Suppressor macrophage (primary cell): ENCODE measurements at places on chromosomes 16 and 17.

DNA sequence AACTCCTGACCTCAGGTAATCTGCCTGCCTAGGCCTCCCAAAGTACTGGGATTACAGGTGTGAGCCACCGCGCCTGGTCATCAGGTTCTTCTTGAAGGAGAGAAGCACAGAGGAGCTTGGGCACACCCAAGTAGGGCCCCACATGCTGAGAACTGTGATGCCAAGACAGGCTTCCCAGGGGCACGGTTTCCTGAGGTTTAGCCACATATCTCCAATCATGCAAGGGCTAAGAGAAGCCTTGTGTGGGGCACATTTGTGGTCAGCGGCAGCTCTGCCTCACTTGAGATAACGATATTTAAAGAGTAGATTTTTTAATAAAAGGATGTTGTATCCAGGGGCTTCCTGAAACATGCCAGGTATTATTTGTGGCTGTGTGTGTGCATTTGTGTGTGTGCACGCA is 46.9 kb downstream of the CUEDC1 start:
- DNase-seq = no peak

DNA sequence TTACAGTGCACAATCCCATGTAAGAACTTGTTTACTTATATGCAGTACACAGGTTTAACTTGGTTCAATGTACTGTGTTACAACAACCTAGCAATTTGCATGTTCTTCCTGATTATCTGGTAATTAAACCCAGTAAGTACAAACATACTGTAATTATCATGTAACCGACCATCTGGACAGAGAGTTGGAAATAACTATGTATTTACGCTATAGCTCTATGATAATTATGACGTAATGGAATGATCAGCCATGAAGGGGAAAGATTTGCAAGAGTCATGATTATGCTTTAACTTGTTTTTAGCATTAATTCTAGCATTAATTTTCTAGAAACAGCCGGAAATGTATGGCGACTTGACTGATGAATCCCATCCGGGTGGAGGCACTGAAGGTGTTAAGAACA is 74.8 kb upstream of the SALL1 start:
- DNase-seq = no peak

DNA sequence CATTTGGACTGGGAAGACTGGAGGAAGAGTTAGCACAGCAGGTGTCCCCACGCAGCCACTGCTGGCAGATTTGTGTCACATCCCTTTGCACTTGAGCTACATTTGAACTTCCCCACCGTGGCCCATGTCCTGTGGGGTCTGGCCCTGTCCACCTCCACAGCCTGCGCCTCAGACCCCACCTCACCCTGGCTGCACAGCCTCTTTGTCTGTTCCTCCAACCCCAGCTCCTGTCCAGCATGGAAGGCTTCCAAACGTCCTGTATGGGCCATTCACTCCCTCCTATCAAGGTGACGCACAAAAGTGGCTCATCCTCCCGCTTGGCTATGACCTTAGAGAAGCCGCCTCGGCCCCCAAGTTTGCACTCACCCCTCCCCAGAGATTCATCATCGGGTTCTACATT is 200.6 kb downstream of the FOXL1 start:
- DNase-seq = no peak

DNA sequence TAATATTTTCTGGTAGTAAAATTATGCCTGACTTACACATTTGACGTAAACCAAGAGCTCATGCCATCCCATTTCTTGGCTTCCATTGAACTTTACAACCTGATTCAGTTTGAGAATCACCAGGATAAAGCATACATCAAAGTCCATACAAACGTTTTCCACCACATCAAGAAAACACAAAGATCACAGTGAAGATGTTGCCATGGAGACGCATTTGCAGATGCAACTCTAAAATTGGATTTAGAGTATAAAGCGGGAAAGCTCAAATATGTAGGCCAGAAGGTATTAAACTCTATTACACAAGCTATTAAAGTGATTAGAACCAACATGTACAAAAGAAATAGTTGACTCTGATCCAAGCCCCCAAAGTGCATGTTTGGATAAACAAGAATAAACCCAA is 10.4 kb downstream of the C16orf46 start:
- DNase-seq = no peak

DNA sequence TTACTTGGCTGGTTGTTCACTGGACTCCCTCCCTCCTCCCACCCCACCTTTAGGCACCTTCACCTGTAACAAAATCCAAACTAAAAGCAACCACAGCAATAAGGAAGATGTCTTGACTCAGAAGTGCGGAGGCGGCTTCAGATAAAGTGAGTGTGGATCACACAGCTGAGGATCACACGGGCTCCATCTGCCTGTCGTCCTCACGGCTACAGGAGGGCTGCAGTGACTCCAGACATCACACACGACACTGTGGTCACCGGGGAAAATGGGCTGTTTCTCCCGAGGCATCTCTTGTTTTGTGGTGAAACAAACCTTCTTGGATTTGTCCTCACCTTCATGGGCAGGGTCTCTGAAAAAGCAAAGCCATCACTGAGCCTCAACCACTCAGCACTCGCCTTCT is 7.9 kb upstream of the ACSF3 start:
- no peak for DNase-seq

- DNase-seq = no peak
These were observed 5.3 kb downstream of the PDK2 start for GRCh38 chr17:50100480-50100883.

- DNase-seq = peak; percentile 20
These were observed 48.8 kb downstream of the DNAH3 start for GRCh38 chr16:21101631-21102420.

- no peak for DNase-seq
These were observed 19.0 kb upstream of the CALB2 start for GRCh38 chr16:71339236-71340171.

DNA sequence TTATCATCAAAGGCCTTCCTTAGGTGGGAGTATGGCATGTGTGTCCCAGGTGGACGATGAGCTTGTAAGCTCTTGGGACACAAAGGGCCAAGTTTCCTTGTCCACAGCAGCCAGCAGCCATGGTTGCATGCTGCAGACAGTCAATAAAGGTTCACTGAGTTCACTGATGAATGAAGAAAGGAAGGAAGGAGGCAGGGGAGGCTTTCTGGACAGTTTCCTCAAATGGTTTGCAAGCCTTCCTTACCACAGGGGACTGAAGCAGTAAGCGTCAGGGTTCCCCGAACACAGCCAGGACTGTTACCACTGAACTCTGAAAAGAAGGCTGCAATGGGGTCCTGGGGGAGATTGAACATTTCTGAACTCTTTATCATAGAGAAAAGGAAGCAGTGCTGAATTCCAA is 111.1 kb downstream of the GAS7 start:
- DNase-seq = peak; percentile 60

GRCh38 chr16:50602531-50603205 is 54.5 kb downstream of the NKD1 start:
- no peak for DNase-seq

GRCh38 chr16:85998868-85999729 is 100.1 kb downstream of the IRF8 start:
- no peak for DNase-seq

- no peak for DNase-seq
These were observed 385.4 kb upstream of the RBFOX1 start for GRCh38 chr16:6947291-6947690.

DNA sequence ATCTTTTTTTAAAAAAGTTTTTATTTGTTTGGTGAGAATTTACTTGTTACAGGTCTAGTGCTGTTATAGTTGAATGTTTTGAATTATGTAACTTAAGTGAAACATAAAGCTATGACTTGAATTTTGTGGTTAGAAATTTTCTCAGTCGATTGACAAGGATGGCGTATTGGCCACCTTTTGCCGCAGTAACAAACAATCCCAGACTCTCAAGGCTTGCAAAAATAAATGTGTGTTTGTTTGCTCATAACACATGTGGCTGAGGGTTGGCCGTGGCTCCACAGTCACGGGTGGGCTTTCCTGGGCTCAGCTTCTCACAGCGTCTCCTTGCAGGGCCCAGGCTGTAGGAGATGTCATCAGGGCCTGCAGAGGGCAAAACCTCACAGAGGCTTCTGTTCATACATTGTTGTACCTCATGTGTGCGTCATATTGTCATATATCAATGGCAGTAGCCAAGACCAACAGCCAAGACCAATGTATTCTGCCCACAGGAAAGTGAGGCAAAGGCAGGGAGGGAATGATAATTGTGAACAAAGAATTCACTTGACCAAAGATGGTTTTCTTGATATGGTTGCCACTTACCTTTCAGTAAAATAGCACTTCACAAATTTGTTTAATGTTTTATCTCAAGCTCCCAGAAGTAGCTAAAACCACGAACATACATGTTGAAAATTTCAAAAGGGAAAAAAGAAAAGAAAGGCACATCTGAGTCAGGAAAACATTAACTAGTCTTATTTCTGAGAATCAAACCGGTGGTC is 93.5 kb downstream of the WWOX start:
- no peak for DNase-seq

DNA sequence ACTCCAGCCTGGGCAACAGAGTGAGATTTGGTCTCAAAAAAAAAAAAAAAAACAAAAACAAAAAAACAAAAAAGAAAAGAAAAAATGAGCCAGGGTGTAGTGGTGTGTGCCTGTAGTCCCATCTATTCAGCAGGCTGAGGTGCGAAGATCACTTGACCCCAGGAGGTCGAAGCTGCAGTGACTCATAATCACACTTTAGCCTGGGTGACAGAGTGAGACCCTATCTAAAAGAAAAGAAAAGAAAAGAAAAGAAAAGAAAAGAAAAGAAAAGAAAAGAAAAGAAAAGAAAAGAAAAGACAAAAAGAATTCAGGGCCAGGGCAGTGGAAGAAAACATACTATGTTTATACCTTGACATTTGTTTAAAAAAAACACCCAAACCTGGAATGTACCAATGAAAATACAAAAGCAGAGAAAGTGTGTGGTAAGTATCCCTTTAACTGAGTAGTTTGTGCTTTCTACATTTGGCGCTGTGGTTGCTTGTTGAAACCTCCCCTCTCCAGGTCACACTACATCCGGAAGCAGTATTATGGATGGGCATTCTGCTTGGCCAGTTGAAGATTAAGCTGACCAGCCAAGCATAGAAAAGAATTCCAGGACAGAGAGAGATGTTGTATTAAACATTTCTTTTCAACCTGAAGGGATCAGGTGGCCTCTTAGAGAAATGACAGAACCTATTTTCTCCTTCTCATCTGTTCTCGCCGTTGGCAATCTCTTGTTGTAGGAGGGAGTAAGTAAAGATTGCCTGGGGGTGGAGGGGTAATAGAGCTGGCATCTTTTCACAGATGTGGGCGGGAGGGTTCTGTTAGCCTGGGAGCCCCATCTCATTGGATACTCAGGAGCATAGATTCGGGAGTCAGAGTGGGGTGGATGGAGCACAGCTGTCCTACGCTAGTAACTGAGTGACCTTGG is 12.1 kb upstream of the PRKCB start:
- no peak for DNase-seq

- no peak for DNase-seq
These were observed 10.7 kb downstream of the C17orf78 start for GRCh38 chr17:37386462-37386861.

- DNase-seq = no peak
These were observed 6.0 kb upstream of the CDR2L start for GRCh38 chr17:74981318-74981978.

DNA sequence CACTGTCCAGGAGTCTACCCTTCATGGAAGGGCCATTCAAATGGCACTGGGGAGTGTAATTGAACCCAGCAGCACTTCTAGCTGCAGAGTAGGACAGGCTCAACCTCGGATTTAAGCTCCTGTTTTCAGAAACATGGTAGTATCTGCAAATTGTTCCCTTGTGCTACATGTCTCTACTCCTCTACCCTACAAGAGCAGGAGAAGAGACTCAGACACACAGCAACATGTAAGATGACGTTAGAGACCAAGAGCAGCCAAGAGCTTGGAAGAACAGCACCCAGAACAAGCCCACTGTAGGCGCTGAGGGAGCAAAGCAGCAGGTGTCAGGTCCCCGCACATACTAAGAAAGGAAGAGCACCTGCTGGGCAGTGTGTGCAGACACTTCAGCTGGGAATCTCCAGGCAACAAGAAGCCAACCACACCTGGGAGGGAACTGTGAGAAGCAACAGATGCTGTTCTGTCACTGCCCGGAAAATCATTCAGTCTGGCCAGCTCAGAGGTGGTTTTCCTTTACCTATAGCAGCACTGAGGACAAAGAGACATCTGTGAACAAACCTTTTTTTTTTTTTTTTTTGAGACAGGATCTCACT is 35.6 kb upstream of the MNT start:
- no peak for DNase-seq

GRCh38 chr17:66976781-66977201 is 12.3 kb downstream of the CACNG4 start:
- DNase-seq = no peak

DNA sequence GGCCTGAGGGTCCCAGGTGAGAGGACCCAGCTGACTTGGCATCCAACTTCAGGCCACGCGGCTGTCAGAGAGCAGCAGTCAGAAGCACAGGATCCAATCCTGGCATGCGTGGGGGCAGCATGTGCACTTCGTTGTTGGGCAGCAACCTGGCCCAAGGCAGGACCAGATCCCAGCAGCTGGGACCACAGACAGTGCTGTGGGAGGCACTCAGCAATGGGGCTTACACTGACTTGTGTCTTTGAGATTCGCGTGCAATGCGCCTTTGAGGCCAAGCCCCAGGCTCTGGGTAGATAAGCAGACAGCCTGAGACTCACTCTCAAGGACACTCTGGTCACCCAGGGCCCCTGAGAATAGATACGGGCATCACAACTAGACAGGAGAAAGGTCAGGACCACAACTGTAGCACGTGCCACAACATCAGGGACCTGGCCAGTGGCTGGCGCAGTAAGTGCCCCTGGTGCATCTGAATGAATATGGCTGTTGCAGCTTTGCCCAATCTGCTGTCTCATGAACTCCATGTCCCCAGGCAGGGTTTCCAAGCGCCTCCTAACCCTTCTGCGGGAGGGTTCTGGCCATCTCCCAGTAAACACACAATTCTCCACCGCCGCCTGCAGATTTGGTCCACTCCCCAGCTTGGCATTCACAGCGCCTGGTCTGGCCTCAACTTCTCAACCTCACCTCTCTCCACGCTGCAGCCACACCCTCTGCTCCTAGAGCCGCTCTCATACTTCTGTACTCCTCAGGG is 3.2 kb downstream of the PAM16 start:
- no peak for DNase-seq

- DNase-seq = no peak
These were observed 925.4 kb downstream of the CDH11 start for GRCh38 chr16:64196444-64196843.

DNA sequence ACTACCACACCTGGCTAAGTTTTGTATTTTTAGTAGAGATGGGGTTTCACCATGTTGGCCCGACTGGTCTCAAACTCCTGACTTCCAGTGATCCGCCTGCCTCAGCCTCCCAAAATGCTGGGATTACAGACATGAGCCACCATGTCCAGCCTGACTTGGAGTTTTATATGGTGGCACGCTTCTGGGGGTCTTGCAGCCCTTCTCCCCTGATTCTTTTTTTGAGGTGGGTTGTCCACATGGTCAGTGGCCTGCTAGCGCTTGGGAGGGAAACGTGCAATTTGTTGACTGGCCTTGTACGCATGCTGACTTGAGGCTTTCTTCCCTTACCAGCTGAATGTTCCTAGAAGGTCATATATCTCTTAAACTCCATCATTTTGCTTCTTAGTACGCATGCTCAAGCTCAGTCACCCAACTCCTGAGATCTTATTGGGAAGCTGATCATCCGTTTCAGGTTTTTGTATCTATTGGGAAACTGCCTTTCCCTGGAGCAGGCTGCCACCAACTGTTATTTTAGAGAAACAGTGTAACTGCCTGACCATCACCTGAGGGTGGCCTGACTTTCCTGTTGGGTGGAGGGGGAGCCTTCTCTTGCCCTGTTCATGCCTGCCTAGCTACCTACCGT is 13.7 kb upstream of the LDHD start:
- no peak for DNase-seq

- no peak for DNase-seq
These were observed 37.7 kb upstream of the IRF8 start for GRCh38 chr16:85861095-85861825.

GRCh38 chr17:5592382-5592781 is 8.1 kb upstream of the NLRP1 start:
- peak; percentile 72 for DNase-seq
